ENCODE measurements at places on chromosomes 1 and 21. TPM values are rescaled to one million over a fixed set of nuclear protein-coding genes. Genes with fewer than 3 reads are reported as not detected.

Gene CSMD2
- polyA plus RNA-seq: 0.65 TPM

Gene TFF2
- polyA plus RNA-seq: not detected

Gene NSUN4
- 14.3 TPM for polyA plus RNA-seq

Gene TSPEAR
- 0.13 TPM for polyA plus RNA-seq

Gene ADGRL4
- 11.9 TPM for polyA plus RNA-seq

Gene PRELP
- 1.5 TPM for polyA plus RNA-seq

Gene NDUFS5
- polyA plus RNA-seq: 253 TPM

Gene CYYR1
- polyA plus RNA-seq: 12.0 TPM

Gene STIL
- polyA plus RNA-seq: 3.4 TPM

Gene ANKRD35
- 2.9 TPM for polyA plus RNA-seq

Gene IL10
- 0.49 TPM for polyA plus RNA-seq

Gene BCAR3
- polyA plus RNA-seq: 14.1 TPM

Gene KRTAP21-2
- not detected for polyA plus RNA-seq

Gene RGS21
- polyA plus RNA-seq: 0.08 TPM

Gene HSD3B2
- not detected for polyA plus RNA-seq

Gene AQP10
- polyA plus RNA-seq: not detected

Gene RCSD1
- polyA plus RNA-seq: 52.9 TPM

Gene RSPH1
- 0.20 TPM for polyA plus RNA-seq

Gene CHIA
- polyA plus RNA-seq: not detected

Gene KCNJ15
- polyA plus RNA-seq: 0.16 TPM

Gene LEMD1
- not detected for polyA plus RNA-seq

Gene CFAP74
- polyA plus RNA-seq: 0.24 TPM

Gene PRDM15
- 3.8 TPM for polyA plus RNA-seq

Gene ASCL5
- 0.32 TPM for polyA plus RNA-seq

Gene DNM3
- 3.0 TPM for polyA plus RNA-seq

Gene MIGA1
- 9.0 TPM for polyA plus RNA-seq

Gene DRAXIN
- polyA plus RNA-seq: 0.37 TPM

Gene SMIM1
- 3.1 TPM for polyA plus RNA-seq

Gene CNKSR1
- polyA plus RNA-seq: 4.2 TPM

Gene TFF3
- polyA plus RNA-seq: 1.7 TPM

Gene PIGP
- 33.4 TPM for polyA plus RNA-seq

Gene B3GALT2
- 7.9 TPM for polyA plus RNA-seq

Gene DIRAS3
- 5.4 TPM for polyA plus RNA-seq

Gene PLEKHA6
- 3.0 TPM for polyA plus RNA-seq

Gene SAMD11
- polyA plus RNA-seq: 5.6 TPM

Gene TDRD10
- 2.3 TPM for polyA plus RNA-seq

Gene CD34
- polyA plus RNA-seq: 147 TPM

Gene KCNH1
- 0.13 TPM for polyA plus RNA-seq

Gene RHD
- polyA plus RNA-seq: 1.0 TPM

Gene ANKRD65
- polyA plus RNA-seq: 22.1 TPM

Gene SYCP1
- polyA plus RNA-seq: not detected

Gene PLEKHN1
- 0.08 TPM for polyA plus RNA-seq

Gene CATSPERE
- 0.77 TPM for polyA plus RNA-seq

Gene VTCN1
- polyA plus RNA-seq: 0.13 TPM

Gene RGS8
- 0.04 TPM for polyA plus RNA-seq

Gene PLPPR5
- polyA plus RNA-seq: 1.8 TPM

Gene TMCC2
- polyA plus RNA-seq: 10.8 TPM
